Posterior vena cava (tissue), 2 donors: ENCODE measurements at places on chromosomes 4 and X. TPM values are rescaled to one million over a fixed set of nuclear protein-coding genes. Genes with fewer than 3 reads are reported as not detected.

Gene PTCHD1
- total RNA-seq = 23.4 TPM

GRCh38 chrX:72107320-72107719 is 24.4 kb downstream of the RTL5 start:
- no peak for DNase-seq

- no peak for DNase-seq
Measured at GRCh38 chrX:41184312-41184711, 99.1 kb downstream of the USP9X start.

DNA sequence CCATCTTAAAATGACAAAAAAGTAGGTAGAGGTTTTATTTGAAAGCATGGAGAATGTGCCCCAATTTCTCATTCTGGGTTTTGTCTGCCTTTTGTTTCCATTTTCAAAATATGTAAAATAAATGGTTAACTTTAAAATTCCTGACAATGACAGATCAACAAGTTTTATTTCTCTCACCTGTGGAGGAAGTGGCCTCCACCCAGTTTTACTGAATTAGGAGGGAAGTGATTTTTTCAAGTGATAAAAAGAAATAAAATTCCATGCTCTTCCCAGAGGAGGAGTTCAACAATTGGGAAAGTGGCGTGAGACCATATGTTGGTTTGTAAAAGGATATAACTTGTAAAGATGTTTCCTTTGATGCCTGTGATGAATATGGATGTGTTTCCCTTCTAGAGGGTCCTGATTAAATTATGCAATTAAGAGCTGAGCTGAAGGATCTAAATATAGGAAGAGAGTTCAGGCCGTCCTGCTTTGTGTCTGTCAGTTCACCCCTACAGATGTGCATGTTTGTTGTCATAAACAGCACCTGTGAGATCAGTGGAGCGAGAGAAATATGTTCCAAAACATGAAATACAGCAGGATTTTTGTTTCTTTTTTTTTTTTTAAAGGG is 19.5 kb downstream of the SMAD1 start:
- DNase-seq = no peak

DNA sequence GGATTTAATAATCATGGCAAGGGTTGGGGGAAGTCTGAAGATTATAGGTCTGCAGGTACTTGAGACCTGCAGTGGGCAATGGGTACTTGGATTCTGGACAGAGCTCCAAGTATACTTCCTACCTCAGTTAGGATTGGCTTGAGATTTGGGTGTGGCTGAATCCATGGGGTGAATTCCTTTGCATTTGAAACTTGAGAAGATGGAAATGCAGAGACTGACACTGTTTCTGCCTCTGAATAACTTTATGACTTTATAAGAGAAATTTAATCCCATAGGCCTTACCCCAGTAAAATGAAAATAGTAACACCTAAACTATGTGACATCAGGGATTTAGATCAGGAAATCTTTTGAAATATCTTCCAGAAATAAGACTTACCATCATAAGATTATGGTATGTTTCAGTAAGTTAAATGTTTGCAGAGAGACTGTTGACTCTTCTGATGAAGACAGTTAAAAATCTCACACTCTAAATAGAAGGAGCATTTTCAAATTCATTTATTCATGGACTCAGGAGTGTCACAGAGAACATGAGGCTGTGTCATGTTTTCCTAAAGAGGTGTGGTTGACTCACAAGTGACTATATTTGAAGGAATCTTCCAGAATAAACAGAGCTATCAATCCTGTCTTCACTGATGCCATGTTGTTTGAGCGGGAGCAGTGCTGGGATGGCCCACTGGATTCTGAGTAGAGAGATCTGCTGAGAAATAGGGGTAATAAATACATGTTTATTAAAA is 513.5 kb upstream of the NR3C2 start:
- DNase-seq = no peak

GRCh38 chr4:137510557-137511265 is 21.6 kb downstream of the PCDH18 start:
- no peak for DNase-seq

Gene ADH1B
- total RNA-seq = 529 TPM

GRCh38 chr4:140705625-140706275 is 50.4 kb downstream of the TBC1D9 start:
- no peak for DNase-seq

GRCh38 chr4:40845154-40845835 is 95.5 kb downstream of the NSUN7 start:
- DNase-seq = no peak

DNA sequence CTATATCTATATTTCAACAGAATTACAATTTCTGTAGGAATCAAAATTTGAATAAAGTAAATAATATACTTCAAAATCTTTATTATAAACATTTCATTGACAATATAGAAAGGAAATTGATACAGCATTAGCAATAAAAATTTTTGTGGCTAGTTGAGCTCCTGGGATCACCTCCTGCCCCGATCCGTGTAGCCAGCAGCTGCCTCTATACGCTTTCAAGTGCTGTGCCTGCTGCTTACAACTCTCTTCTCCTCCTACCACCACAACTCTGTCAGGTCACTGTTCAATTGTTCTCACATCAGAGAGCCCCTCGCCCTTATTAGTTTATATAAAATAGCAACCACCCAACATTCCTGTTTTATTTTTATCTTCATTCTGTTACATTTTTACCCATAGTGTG is 27.6 kb downstream of the INPP4B start:
- DNase-seq = no peak

Gene PWWP3B
- total RNA-seq = 0.38 TPM

GRCh38 chrX:118795528-118796280 is 27.9 kb upstream of the ZCCHC12 start:
- DNase-seq = no peak

- no peak for DNase-seq
Measured at GRCh38 chr4:174629265-174629664, 107.0 kb upstream of the HPGD start.

Gene TMPRSS11D
- not detected for total RNA-seq

- peak; percentile 81 for DNase-seq
Measured at GRCh38 chr4:20983763-20984575, 283.7 kb downstream of the PACRGL start.
